ENCODE measurements at places on chromosomes 6 and 20.

GRCh38 chr6:16760516-16761470 lies at the start of gene ATXN1:
TSS of gene ATXN1 (minus strand) at chr6:16761460.
- no peak for DNase-seq

- no peak for DNase-seq
Measured at GRCh38 chr6:129312880-129313279, 397.1 kb downstream of the ARHGAP18 start.

DNA sequence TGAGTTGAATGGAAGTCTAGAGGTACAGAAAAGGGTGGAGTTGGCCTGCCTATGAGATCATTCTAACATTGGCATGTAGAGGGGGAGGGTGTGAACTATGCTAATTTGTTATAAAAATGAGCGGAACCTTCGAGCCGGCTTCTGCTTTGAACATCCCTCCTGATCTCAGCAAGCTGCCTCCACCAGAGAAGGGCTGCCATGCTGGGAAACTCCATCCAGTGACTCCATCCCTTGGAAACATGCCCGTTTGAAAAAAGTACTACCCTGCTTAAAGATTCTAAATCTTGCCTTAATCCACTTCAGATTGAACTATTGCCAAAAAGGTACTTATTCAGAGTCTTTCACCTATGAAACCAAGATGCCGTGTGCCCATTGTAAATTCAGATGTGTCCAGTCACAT lies 43.6 kb upstream of the TMEM170B start:
- DNase-seq, result no peak

GRCh38 chr6:527989-528673 lies 128.8 kb downstream of the HUS1B start:
- DNase-seq, result no peak

DNA sequence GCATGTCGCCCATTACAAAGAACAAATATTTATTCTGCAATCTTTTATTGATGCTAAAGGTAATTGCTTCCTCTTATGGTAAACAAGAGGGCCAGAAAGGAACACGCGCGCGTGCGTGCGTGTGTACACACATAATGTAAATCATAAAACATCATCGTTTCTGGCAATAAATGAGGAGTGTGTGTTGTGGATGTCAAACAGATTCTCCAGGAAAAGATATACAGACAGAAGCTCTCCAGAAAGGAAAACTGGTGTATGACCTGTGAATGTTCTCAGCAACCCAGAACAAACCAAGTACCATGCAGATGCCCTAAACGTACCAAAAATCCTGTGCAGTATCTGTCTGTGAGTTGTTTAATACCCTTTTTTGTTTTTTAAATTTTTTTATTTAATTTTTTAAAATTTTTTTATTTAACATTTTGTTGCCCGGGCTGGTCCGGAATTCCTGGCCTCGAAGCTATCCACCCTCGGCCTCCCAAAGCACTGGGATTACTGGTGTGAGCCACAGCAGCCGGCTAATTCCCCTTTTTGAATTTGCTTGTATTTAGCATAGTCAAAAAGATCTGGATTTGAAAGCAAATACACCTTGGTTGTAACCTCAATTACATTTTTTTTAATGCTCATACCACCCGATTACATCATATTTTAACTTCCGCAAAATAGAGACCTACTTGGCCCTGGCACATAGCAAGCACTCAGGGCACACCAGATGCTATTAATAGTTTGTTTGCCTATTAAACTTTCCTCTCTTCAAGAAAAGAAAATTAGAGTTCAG lies 909 bp upstream of the NUDT3 start:
- DNase-seq, result no peak

- no peak for DNase-seq
Measured at GRCh38 chr6:110514818-110515217, 38.4 kb upstream of the SLC22A16 start.

- DNase-seq, result no peak
Measured at GRCh38 chr20:16575390-16576140, 2.3 kb upstream of the KIF16B start.

DNA sequence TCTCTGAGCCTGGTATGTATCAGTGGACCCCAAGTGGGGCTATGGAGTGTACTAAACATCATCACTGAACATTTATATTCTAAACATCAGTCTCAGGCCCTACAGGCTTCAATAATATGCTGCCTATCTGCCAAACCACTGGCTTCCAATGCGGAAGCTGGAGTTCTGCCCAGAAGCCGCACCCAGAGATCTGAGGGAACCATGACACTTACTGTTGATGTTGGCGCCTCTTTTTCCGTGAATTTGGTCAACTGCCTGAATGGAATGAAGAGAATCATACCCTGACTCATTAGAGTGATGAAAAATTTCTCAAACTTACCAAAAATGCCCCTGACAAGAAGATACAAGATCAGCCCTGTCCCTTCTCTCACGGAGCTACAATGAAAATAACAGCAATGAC lies 66.2 kb downstream of the SLC22A23 start:
- no peak for DNase-seq

DNA sequence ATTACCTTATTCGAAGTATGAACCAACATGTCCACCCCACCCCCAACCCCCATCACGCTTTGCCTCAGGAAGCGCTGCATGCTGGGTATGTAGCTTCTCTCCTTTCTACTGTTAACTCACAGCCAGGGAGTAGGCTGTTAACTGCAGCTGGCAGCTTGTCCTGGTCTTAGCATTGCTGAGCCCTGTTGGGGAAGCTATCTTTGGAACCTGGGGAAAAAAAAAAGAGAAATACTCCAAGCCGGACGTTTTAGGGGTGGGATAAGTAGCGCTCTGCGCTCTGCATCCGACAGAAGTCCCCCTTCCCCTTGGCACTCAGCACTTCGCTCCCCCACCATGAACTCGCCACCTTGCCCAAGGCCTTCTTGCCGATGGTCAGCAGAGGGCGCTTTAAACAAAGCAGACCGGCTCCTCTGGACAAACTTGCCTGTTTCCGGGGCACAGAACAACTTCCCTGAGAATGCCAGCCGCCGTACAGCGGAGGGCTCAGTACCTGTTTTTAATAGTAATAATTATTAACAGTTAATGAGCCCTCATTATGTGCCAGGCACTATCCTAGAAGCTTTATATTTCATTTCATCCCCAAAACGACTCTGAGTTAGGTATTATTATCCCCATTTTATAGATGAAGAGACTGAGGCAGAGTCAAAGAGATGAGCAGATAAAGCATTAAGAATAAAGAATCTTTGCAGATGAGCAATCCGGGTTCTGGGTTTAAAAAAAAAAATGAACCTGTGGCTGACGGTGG lies 35.2 kb upstream of the MDFI start:
- DNase-seq, result peak; percentile 56

Measured in T1000 (cell line).